ENCODE measurements at places on chromosomes 2 and 18.

DNA sequence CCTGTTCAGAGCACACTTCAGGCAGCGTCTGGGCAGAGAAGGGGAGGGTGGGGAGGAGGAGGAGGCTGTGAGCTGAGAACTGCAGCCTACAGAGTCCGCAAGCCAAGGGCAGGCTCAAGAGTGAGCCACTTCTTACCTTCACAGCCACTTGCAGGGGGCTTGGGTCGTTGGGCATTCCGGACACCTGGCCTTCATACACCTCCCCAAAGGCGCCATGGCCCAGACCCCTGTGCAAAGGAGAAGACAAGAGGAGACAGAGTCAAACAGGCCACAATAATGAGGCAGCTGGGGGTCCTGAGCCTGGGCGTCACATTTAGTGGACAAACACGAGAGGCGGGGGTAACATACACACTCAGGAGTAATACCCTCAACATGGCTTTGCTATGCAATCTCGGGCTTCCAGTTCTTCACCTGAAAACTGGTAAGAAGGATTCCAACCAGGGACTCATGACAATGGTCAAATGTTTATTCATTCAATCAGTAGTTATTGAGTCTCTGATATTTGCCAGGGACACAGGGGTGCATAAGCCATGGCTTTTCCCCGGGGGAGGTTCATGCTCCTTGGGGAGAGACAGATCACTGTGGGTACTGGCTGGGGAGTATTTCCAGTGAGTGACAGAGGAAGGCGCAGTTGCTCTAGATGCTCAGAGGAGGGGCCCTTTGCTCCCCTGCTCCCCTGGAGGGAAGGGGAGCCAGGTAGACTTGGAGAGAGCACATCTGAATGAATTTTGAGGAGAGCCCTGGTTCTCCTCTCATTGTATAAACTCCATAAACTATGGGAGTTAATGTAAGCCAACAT, 107.4 kb downstream of the CLIP4 start:
- no peak for DNase-seq

GRCh38 chr18:47997338-47997780, 66.9 kb upstream of the SMAD2 start:
- no peak for DNase-seq

- no peak for DNase-seq
Measured at GRCh38 chr2:218435003-218435982, 16.4 kb downstream of the VIL1 start.

- DNase-seq: no peak
Measured at GRCh38 chr2:7525746-7526145, 608.5 kb downstream of the RNF144A start.

DNA sequence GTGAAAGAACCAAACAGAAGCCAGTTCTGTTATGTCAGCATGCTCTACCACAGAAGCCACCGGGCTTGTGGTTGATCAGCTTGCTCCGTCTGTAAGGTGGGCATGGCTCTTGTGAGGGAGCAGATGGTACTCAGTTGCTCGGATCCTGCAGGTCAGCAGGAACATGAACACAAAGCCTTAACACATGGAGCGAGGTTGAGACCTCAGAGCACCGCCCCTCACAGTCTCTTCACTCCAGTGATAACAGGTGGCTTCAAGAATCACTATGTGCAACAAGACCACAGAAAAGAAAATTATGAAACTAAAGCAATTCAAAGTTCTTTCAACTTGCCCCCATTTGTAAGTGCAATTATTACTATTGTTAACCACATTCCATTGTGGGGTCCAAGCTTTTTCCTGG, 72.1 kb downstream of the OSBPL6 start:
- no peak for DNase-seq
